ENCODE measurements at places on chromosomes 2 and 18. TPM values are rescaled to one million over a fixed set of nuclear protein-coding genes. Genes with fewer than 3 reads are reported as not detected.
A peak's percentile ranks its signal among the peaks of the same experiment; 100 is the strongest.

The HOXD13 gene
- total RNA-seq, result not detected

The MALT1 gene
- total RNA-seq, result 41.1 TPM

The LYPD1 gene
- total RNA-seq, result not detected

GRCh38 chr2:88903749-88904353 is 212.4 kb downstream of the RPIA start:
- peaks cover 21% of the 10 kb centered on the region for H3K27me3 ChIP-seq
- DNase-seq, result peak; percentile 31
- no peak overlapping the region for H3K27ac ChIP-seq

DNA sequence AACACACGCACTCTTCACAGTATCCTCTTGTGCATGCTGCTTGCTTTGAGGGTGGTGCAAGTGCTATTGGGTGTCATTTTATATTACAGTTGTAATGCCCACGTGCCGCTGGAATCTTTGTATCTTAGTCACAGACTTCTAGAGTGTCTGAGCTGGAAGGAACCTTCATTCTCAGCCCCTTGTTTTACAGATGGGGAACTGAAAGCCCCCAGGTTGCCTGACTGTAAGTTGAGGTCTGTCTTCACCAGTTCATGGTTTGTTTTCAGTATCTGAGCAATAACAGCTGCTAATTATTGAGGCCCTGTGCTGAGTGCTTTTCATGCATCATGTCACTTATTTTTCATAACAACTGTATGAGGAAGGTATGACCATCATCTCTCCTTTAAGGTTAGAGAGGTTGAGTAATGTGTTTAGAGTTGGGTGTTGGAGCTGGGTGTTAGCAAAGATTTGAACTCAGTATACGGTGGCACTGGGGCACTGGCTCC is 77.0 kb downstream of the PRKCE start:
- no peak overlapping the region for H3K4me3 ChIP-seq
- no peaks in the 10 kb centered on the region for H3K27me3 ChIP-seq
- no peaks in the 10 kb centered on the region for H3K4me1 ChIP-seq
- no peak overlapping the region for H3K27ac ChIP-seq

GRCh38 chr2:8570637-8571036 is 111.2 kb upstream of the ID2 start:
- H3K4me3 ChIP-seq, result no peak overlapping the region
- no peaks in the 10 kb centered on the region for H3K36me3 ChIP-seq
- H3K27ac ChIP-seq, result no peak overlapping the region
- H3K27me3 ChIP-seq, result no peaks in the 10 kb centered on the region
- H3K4me1 ChIP-seq, result no peaks in the 10 kb centered on the region
- DNase-seq, result no peak

DNA sequence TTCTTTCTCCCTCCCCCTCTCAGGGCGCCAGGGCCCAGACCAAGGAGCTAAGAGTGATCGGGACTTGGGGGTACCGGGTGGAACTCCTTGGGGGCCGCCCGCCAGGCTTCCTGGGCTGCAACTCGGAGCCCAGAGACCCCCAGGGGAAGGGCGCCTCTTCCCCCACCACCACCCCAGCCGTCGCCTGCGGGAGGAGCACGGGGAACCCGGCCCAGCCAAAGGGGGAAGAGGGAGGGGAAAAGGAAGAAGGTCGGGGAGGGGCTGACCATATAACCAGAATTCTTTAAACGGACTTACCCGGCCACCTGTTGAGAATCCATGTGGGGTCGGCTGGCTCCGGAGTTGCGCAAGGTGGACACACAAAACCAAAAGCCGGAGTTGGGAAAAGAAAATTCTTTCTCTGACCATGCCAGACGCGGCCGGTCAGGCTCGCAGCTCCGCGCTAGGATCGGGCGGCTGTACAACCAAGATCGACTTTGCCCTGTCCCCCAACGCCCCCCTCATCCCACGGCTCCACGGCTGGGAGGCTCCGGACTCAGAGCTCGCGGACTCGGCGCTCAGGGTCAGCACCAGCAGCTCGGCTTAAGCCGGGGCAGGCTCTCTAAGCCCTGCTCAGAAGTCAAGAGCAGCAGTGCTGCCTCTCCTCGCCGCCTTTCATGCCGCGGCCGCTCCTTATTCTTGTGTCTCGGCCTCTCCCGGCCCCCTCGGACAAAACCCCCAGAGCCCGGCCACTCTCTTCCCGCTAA is 6.3 kb upstream of the SIX3 start:
- no peaks in the 10 kb centered on the region for H3K27me3 ChIP-seq
- no peak for DNase-seq
- peaks cover 9% of the 10 kb centered on the region for H3K4me1 ChIP-seq
- H3K27ac ChIP-seq, result no peak overlapping the region
- no peak overlapping the region for H3K4me3 ChIP-seq

DNA sequence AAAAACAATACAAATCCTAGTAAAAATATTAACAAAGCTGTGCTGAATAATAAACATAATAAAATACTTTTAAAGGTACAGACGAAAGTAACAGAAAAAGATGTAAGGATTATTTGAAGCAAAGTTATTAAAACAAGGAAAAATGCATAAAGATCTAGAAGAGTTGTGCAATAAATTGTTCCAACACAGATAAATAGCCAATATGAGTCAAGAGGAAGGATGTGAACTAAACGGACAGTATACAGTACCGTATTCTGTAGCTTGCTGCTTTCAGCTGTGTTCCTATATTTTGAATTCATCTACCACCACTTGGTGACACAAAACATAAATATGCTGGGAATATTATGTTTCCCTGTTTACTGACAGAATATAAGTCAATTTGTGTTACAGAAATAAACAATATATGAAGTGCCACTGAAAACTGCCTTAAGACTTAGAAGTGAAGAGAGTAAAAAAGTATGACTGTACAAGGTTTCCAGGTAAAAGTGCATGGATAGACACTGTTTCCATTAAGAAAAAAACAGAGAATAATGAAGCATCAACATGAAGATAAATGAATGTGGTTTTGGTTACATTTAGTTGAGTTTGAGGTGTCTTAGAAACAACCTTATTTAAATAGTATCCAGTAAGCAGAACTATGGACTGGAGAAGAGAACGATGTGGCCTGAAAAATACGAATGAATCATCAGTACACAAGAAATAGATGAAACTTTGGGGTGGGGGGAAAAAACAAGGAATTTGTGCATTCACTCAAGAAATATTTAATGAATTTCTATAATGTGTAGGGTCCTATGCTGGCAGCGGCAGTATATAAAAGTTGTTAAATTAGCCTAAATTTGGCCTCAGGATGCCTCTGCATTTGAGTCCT is 13.1 kb downstream of the PPP3R1 start:
- no peaks in the 10 kb centered on the region for H3K27me3 ChIP-seq
- H3K36me3 ChIP-seq, result no peaks in the 10 kb centered on the region
- peaks cover 3% of the 10 kb centered on the region for H3K4me1 ChIP-seq
- no peak for DNase-seq
- no peak overlapping the region for H3K4me3 ChIP-seq

DNA sequence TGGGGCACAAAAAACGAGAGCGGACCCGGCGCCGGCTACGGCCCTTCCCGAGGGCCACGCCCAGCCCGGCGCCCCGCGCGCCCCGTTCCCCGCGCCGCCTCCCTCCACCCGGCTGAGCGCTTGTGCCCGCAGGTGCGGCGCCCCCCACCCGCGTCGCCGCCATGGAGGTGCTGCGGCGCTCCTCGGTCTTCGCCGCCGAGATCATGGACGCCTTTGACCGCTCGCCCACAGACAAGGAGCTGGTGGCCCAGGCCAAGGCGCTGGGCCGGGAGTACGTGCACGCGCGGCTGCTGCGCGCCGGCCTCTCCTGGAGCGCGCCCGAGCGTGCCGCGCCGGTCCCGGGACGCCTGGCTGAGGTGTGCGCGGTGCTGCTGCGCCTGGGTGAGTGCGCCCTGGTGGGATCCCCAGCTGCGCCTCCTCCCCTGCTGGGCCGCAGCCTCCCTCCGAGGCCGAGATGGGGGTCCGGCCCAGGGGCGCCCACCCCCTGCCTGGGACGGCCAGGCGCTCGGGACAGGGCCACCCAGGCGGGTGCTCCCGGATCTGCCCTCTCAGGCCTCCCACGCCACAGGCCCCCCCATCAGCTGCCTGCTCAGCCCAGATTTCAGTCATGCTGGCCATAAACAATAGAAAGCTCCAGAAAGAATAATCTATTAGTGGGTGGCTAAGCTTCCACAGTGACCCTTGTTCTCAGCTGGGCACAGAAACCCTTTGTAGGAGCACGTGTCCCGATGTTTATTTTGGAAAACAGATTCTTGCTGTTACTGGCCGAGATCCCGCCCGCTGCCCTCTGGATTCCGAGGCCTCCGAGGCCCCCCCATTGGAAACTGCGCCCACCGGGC is 997 bp downstream of the BOK start:
- no peaks in the 10 kb centered on the region for H3K27me3 ChIP-seq
- H3K4me1 ChIP-seq, result peaks cover 29% of the 10 kb centered on the region

GRCh38 chr18:45107425-45107824 is 426.7 kb downstream of the SETBP1 start:
- no peaks in the 10 kb centered on the region for H3K4me1 ChIP-seq
- no peak overlapping the region for H3K4me3 ChIP-seq
- no peaks in the 10 kb centered on the region for H3K27me3 ChIP-seq
- H3K27ac ChIP-seq, result no peak overlapping the region

- no peak overlapping the region for H3K27ac ChIP-seq
Measured at GRCh38 chr2:165573534-165574461, 104.3 kb downstream of the CSRNP3 start.

DNA sequence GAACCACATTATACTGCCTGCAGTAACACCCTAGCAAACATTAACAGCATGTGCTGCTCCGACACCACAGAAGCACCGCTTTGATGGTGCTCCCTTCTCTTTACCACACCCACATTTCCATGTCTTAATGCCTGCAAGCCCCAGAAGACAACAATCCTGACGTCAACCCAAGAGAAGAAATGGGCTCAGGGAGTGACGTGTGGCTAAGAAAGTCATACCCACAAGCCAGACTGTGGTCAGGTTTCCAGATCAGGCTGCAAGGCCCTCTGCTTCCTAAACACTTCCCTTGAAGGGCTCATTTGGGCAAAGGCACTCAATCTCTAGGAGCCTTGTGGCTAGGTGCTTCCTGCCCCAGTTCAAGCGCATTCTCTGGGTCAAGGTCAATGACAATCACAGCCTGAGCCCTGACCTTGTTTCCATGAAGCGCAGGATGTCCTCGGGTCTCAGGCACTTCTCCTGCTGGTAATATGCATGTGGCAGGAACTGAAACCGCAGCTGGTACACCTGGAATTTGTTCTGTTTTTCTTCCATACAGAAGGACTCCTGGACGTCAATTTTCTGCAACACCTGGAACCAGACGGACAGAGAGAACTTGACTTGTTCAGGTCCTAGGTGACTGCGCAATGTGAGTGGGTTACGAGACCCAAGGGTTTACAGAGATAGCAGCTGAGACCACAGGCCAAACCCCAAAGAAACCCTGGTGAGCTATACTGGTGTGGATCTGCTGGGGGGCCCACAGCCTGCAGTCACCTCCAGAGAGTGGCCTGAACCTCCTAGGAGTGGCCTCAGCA is 67.2 kb downstream of the POLR1A start:
- no peak overlapping the region for H3K4me3 ChIP-seq
- H3K27me3 ChIP-seq, result no peaks in the 10 kb centered on the region
- no peak for DNase-seq
- peaks cover 61% of the 10 kb centered on the region for H3K36me3 ChIP-seq
- no peaks in the 10 kb centered on the region for H3K4me1 ChIP-seq

GRCh38 chr18:8116341-8117005 is 492.8 kb upstream of the RAB12 start:
- no peaks in the 10 kb centered on the region for H3K4me1 ChIP-seq
- DNase-seq, result peak; percentile 35
- no peaks in the 10 kb centered on the region for H3K36me3 ChIP-seq

DNA sequence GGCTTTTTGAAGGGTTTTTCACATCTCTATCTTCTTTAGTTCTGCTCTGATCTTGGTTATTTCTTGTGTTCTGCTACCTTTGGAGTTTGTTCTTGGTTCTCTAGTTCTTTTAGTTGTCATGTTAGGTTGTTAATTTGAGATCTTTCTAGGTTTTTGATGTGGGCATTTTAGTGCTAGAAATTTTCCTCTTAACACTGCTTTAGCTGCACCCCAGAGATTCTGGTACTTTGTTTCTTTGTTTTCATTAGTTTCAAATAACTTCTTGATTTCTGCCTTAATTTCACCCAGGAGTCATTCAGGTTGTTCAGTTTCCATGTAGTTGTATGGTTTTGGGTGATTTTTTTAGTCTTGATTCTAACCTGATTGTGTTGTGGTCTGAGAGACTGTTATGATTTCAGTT is 34.7 kb downstream of the AGPS start:
- no peaks in the 10 kb centered on the region for H3K27me3 ChIP-seq
- H3K36me3 ChIP-seq, result no peaks in the 10 kb centered on the region
- no peaks in the 10 kb centered on the region for H3K4me1 ChIP-seq
- no peak overlapping the region for H3K4me3 ChIP-seq

- no peak overlapping the region for H3K27ac ChIP-seq
- no peaks in the 10 kb centered on the region for H3K27me3 ChIP-seq
- H3K4me3 ChIP-seq, result no peak overlapping the region
- DNase-seq, result no peak
- no peaks in the 10 kb centered on the region for H3K4me1 ChIP-seq
Measured at GRCh38 chr2:119735565-119735964, 24.2 kb upstream of the PTPN4 start.

Measured in HCT116 (cell line).